ENCODE measurements at places on chromosomes 6 and 20.

- DNase-seq, result no peak
Observed at GRCh38 chr20:36571564-36572504, 1.6 kb upstream of the TGIF2 start.

- no peak for DNase-seq
Observed at GRCh38 chr6:42764911-42765648, 16.8 kb upstream of the BICRAL start.

DNA sequence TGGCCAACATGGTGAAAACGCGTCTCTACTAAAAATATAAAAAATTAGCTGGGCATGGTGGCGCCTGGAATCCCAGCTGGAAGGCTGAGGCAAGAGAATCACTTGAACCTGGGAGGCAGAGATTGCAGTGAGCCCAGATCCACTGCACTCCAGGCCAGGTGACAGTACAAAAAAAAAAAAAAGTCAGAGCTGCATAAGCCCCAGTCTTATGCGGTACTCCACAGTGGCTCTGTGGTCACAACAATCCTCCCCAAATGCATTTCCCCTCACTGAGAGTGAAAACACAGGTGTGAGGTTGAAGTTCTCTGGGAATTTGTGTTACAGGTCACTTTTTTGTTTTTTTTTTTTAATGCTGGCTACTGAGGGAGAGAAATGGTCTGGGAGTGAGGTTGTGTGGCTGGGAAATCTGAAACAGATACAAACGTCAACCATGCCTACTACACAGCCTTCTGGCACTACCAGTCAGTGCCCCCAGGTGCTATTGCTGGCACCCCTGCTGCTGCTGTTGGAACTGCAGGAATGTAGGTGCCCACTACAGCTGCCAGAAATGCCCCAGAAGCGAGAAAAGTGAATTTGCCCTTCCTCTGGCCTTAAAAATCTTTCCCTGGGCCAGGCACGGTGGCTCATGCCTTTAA, 5.7 kb downstream of the MRPS26 start:
- no peak for DNase-seq

DNA sequence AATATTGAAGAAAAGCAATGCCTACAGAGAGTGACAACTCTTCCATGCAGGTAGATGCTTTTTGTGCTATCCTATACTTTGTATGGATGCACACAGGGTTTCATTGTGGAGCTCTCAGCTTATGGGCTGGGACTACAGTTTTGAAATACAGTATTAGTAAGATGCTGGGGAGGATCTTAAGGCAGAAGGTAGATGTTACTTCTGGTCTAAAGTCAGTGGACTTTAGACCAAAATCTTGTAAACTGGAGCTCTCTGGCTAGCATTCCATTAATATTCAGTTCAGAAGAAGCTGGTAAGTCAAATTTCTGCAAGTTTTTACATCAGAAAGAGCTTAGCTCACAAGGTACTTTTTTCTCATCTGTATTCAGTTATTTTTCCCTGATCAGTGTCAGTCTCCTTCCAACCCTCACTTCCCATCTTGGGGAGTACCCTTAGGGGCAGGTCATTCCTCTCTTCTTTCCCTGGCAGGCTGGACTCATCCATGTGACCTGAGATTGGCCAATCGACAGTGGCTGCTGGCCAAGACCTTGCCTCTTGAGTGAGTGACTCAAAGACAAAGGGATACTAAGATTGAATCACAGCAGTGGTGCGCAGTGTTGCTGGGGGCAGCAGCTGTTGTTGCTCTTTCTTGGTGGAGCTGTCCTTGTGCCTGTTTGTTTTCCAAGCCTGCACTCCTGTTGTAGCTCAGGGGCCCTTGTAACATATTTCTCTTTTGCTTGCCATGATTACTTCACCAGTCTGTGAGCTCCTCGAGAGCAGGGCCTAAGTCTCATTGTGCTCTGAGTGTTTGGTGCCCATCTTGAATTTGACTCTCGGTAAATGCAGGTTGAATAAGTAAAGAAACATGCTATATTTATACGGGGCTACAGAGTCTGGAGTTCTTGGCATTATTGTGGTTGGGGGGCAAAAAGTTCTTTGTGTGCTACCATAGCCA, 2.8 kb upstream of the PHF20 start:
- peak; percentile 95 for DNase-seq

DNA sequence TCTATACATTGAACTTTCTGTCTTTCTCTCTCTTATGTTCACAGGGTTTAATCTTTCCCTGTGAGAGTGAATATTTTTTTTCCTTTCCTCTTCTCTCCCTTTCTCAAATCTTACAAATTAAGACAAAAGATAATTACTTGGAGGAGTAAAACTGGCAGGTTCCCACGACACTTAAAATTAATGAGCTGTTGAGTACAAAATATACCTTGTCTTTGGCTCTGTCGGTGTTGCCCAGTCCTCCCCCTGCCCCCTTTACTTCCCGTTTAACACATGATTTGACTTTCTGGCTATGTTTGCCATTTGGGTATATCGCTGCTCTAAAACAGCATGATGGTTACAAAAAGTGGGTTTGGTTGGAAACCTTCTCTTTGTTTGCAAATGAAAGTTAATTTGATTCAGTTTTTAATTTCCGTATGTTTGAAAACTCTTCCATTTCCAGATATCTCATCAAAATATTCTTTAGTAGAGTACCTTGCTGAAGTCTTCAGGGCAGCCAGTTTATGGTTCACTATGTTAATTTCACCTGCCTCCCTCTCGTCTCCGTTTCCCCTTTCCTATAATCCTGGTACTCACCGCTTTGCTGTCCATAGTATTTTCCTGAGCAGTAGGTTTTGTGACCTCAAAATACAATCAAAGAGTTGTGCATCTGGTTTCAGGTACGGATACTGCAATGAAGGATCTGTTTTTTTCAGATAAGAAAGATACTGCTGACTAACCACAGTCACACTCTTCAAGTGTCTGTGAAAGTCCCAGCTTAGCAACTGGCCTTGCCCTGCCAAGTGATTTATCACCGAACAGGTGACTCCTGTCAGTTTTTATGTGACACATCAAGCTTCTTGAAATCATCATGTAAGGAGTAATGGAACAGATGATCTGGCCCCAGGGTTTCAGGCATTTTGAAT, 181.2 kb downstream of the DTNBP1 start:
- no peak for DNase-seq

- no peak for DNase-seq
Observed at GRCh38 chr6:21972516-21972915, 324.3 kb downstream of the PRL start.

- DNase-seq, result no peak
Observed at GRCh38 chr6:39422238-39422637, 99.7 kb upstream of the KCNK16 start.

DNA sequence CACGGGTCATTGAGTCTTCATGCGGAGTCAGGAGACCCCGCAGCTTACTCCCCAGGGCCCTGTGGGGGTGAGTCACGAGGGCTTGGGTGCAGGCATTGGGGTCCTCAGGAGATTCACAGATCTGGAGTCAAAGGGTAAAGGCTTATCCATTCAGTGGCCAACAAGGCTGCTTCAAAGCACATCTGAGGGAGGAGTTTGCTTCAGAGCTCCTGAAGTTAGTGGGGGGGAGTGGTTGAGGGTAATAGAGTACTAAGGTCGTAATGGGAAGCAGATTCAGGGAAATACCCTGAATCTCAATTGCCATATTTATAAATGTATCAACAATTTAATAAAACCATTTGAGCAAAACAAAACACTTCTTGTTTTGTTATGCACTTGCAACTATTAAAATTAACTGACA, 37.3 kb downstream of the SH3BGRL2 start:
- no peak for DNase-seq

- no peak for DNase-seq
Observed at GRCh38 chr20:49496553-49497397, 14.3 kb upstream of the KCNB1 start.

DNA sequence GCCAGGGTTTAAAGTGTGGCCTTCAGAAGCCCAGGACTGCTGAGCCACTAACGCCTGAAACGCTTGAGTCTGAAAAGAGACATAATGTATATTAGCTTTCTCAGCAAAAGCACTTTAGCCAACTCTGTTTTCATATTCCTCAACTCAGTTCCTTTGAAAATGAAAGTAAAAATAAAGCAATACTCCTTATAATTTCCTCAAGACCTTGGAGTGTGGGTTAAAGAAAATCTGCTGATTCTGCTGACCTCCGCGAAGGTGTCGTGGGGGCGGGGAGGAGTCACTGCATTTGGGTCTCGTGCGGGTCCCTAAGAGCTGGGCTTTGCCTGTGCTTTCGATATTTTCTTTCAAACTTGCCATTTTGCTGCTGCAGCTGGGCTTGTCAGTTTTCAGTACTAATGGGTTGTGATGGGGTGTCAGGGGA, 142.2 kb upstream of the ARID1B start:
- DNase-seq, result no peak

DNA sequence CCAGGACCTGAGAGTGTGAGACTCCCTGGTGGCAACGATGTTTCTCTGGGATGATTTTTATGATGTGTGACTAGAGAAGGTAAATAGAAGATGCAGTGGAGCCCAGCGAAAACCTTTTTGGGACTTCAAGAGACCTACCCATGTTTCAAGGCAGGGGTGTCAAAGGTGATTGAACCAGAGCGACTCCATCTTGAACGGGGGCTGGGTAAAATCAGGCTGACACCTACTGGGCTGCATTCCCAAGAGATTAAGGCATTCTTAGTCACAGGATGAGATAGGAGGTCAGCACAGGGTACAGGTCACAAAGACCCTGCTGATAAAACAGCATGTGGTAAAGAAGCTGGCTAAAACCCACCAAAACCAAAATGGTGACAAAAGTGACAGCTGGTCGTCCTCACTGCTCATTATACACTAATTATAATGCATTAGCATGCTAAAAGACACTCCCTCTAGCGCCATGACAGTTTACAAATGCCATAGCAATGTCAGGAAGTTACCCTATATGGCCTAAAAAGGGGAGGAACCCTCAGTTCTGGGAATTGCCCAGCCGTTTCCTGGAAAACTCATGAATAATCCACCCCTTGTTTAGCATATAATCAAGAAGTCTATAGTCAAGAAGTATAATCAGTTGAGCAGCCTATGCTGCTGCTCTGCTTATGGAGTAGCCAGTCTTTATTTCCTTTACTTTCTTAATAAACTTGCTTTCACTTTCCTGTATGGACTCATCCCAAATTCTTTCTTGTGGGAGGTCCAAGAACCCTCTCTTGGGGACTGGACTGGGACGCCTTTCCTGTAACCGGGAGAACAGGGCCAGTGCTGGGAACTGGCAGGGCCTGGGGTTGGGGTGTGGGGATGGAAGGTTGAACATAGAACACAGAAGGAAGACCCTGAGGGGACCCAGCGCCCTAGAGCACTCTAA, 526.4 kb downstream of the QKI start:
- no peak for DNase-seq

DNA sequence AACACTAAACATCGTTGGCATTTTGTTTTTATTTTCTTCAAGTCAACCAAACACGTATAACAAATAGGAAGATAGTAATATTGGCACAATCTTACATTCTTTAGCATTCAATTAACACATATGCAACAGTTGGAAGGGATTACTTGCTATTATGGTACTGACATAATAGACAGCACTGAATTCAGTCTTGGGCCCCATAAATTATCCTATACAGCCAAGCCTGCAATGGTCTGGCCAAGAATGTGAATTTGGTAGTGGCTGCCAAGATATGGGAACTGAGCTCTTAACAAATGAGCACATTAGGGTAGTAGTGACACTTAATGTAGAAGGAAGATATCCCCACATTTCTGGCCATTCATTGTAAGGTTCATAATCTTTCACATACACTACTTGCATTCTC, 44.8 kb upstream of the ARHGAP18 start:
- DNase-seq, result no peak

DNA sequence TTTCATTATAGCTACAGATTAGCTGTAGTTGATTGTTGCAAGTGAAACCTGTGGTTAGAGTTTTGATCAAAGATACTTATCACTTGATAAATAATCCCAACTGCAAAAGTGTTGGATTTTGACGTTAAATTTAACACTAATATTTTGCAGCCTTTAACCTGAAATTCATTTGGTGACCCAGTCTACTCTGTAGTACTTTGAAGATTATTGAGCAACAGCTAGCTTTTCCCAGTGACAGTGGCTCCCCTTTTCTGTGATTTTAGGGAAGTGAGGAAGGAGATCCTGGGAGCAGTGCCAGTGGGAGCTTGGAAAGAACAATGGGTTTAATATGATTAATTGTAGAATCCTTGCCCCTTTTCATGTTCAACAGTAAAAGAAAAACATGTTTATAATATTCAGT, 76.9 kb downstream of the NCOA3 start:
- no peak for DNase-seq

- DNase-seq, result no peak
Observed at GRCh38 chr20:9180481-9181257, 111.8 kb downstream of the PLCB4 start.

DNA sequence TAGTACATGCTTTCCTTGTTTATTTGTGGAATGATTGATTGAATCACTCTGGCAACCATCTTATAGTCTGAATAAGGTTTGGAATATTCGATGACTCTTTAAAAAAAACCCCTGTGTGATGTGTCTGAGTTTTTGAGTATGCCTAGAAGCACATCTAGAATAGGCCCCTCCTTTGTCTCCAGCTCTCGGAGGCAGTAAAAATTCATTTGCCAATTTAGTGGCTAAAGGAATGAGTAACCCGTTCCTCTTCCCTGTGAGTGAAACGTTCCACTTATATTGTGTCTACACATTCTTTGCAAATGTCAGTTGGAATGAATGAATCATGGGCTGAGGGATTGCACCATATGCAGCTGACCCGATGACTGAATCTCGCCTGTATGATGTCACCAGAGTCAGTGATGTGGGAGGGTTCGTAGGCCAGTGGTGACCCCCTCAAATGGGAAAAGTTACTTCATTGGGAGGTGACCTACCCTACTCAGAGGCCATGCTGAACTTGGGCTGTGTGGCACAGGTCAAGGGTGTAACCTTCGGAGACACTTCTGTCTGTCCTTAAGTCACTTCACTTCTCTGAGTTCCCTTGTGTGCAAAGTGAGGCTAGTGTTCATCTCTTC, 21.6 kb downstream of the MOCS3 start:
- peak; percentile 91 for DNase-seq
